ENCODE measurements at places on chromosomes 5 and 9.

GRCh38 chr5:148820461-148821395 lies 5.7 kb upstream of the ADRB2 start:
- DNase-seq: no peak

- DNase-seq: no peak
These were observed 292.4 kb upstream of the TLE4 start for GRCh38 chr9:79279356-79279755.

DNA sequence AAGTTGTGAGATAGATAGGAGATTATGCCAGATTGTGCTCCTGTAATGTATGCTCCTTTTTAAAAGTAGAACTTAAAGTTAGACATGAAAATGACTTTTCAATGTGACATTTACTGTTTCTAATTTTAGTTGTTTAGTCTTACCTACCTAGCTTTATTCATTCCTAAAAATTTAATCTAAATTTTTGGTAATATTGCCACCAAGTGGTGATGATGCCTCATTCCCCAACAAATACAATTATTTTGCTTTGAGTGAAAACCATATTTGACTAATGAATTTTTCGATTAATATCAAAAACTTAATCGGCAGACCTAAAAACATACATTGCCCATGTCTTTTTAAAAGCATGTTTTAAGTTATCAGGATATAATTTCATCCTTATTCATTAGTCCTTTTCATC lies 25.6 kb downstream of the PPWD1 start:
- no peak for DNase-seq

DNA sequence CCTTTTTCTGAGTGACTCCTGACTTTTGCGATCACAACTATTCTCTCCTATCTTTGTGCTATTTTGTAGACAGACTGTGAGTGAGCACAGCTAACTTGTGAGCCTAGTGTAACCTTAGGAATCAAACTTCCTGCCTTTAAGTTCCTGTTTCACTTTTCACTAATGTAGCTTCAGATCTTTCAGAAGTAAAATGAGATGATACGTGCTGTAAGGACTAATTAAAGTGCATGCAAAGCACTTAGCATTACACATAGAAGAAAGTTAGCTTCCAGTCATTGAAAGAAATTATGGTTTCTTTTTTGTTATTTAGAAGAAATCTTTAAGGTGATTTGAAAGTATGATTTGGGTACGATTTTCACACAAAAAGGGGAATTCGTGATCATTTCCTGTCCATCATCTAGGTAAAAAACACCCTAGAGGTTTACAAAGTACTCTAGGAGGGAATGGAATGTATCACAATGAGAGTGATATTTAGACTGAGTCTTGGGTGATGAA lies 122.7 kb downstream of the ST8SIA4 start:
- peak; percentile 6 for DNase-seq

GRCh38 chr5:93583768-93584595 lies 960 bp downstream of the NR2F1 start:
- DNase-seq: no peak

- no peak for DNase-seq
These were observed 3.8 kb upstream of the FBXW11 start for GRCh38 chr5:172010278-172010677.

DNA sequence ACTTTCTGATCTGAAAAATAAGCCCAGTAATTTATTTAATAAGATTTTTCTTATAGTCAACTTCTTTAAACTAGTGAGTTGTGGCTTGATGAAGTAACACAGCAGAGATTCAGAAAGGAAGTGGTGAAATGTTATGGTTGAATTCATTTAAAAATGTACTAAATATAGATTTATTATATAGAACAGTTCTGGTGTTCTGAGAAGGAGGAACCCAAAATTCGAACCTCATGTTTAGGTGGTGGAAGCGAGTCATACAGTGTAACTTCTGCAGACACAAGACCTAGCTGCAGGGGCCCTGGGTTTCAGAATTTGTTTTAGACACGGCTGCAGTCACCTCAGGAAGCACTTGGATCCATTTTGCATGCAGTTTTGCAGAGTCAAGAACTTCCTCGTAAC lies 188.2 kb downstream of the TRIO start:
- DNase-seq: no peak

DNA sequence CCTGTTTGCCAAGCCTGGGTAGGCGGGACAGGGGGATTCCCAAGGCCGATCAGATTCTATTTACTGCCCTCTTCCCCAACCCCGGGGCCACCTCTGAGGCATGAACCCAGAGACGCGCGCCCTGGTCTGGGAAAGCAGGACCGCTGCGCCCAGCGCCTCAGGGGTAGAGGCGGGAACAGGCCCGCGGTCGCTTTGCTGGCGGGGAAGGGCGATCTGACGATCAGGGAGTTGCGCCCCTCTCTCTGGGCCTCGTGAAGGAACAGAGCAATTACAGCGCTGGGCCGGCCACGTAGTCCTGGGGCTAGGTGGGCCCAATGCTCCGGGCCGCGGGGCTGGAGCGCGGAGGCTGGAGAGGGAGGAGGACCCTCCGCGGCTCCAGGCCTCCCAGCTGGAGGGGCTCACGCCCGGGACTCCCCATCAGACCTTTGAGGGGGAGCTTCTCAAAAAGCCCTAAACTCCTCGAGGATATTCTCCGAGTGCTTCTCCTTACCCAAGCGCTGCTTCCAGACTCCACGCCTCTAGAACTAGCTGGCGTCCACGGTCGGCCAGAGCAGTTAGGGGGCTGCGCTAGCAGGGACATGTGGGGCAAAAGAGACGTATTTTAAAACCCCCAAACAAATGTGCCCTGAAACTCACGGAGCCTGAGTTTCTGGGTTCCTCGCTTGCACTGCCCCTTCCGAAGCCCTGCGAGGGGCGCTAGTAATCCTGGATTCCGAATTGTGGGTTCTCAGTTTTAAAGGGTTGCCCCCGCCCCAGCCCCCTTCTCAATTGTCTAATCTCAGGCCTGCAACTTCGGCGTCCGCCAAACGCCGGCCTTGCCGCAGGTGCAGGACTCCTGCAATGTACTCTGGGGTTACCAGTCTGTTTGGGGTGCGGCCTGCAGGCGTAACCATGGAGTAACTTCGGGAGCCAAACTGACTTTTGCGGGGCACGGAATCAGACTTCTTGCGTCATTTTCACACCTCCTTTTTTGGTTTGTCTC lies 57.6 kb downstream of the TMEM174 start:
- DNase-seq: no peak

- no peak for DNase-seq
These were observed 395.7 kb downstream of the TLE1 start for GRCh38 chr9:81293651-81294050.

- DNase-seq: no peak
These were observed 241.8 kb upstream of the MSX2 start for GRCh38 chr5:174482607-174483024.

- DNase-seq: no peak
These were observed 55.1 kb downstream of the LOX start for GRCh38 chr5:122022966-122023365.

DNA sequence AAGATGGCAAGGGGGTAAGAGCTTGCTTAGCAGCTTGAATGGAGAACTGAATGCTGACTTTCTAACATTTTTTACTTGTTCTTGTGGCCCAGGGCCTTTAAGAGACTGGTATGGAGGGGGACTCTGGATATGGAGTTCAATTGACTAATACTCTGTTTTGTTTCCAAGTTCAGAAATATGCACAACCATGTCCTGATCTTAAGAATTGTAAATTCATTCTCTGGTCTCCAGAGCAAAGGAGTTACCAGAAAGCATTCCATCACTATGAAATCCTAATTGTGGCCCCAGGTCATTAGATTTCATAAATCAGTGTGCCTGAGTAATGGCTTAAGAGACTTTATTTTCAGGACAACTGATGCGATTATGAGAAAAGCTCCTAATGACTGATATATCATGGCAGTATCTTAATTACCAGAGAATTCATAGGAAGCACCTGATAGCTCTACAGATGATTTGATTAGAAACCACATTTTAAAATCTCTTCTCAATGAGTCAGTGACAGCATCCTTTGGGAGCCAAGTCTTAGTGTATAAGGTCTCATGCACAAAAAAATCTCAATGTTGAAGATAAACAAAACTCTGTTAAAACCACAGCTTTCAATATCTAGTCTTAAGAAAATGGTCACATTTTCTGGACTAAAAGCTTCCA lies 613.6 kb upstream of the KLF4 start:
- DNase-seq: peak; percentile 49

Data from T-helper 2 cell (primary cell).